ENCODE measurements at places on chromosomes 2 and 18.

GRCh38 chr18:25470062-25470461 is 118.1 kb upstream of the ZNF521 start:
- DNase-seq = no peak

GRCh38 chr2:119649364-119649917 is 29.6 kb upstream of the TMEM177 start:
- peak; percentile 61 for DNase-seq

DNA sequence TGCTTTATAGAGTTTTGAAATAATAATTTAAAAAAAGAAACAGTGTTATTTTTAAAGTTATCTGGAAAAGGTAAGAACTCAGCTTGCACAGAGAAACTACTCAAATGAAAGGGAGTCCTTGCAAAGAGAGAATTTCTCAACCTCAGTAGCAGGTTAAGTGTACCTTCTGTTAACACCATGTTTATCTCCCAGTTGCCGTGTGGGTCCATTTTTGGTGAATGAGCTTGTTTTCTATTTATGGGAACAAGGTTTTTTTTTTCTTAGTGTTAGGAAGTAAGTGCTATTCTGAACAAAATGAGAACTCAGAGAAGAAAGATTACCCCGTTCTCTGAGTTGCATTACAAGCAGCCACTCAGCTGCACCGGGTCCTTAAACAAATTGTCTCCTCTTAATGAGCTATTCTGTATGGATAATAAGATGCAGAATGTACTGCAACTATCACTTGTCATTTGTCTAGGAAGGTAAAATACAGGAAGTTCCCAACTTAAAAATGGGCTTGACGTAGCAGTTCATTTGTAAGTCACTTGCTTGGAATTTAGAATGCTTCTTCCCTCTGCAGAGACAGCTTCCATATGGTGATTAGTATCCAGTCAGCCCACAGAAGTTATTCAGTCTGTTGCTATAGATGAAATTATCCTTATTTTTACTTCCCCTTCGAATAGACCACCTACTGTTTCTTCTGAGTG is 74.9 kb downstream of the LTBP1 start:
- no peak for DNase-seq

- DNase-seq = no peak
Measured at GRCh38 chr2:15863494-15864175, 76.7 kb upstream of the MYCN start.

DNA sequence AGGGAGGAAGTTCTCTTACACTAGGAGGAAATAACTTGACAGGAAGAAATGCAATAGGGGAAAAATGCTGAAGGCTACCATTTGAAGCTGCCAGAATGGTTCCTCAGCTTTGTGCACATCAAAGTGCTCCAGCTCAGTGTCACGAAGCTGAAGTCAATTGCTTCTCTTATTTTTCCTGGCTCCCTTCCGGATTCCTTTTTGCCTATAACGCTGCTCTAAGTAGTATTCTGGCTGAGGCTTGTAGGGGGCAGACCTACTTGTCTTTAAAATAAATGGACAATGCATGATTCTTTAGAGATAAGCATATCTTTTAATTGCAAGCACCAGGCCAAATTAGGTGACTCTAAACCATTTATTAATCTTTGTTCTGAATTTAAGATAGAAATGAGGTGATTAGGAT is 60.3 kb upstream of the SCN1A start:
- DNase-seq = no peak

GRCh38 chr2:96146881-96147592 is 1.8 kb upstream of the DUSP2 start:
- no peak for DNase-seq

DNA sequence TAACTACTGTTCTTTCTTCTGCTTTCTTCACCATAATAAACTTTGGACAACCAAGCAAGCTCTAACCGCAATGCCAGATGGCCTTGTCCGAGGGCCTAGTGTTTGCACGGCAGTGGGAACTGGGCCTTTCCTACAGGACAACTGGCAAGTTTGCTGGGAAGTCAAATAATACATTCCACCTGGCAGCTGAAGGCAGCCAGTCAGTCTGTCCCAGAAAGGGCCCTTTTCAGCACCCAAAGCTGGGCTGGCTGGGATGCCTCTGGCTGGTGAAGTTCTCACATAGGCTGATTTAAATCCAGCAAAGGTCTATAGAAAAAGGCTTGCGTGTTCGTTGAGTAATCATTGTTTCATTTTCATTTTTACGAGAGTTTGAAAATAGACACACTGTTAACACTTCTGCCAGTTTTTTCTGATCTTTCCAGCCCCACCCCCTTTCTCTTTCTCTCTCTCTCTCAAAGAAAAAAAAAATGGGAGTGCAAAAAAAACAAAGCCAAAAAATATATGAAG is 110.0 kb upstream of the EPAS1 start:
- DNase-seq = peak; percentile 42

GRCh38 chr2:7961550-7961949 is 720.3 kb upstream of the ID2 start:
- DNase-seq = no peak

DNA sequence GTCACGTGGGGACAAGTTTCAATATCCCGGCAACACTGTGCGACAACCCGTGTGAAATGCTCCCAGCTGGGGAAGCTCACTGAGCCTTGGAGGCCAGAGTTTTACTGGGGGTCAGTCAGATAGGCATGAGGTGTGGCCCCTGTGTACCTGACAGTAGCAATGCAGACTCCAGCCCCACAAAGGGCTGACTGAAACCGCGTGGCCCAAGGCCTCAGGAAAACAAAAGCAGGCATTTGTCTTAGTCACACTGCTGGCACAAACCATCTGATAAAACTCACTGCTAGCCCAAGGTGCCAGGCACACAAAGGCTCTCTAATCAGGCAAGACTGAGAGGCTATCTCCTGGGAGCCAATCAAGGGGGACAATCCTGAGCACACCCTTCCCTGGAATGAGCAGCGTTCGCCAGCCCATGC is 786.6 kb upstream of the RAB6C start:
- DNase-seq = peak; percentile 52

DNA sequence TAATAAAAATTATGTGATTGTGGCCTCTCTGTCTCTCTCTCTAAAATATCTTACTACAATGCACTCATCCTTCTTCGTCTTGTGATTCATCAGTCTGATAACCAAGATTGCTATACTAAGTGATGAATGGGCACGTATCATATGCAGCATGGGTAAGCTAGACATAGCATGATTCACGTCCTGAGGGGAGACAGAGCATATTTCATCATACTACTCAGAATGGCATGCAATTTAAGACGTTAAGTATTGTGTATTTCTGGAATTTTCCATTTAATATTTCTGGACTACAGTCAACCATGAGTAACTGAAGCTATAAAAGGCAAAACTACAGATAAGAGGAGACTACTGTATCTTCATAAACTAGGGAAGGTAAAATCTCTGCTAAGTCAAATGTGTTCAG is 97.0 kb upstream of the CD226 start:
- no peak for DNase-seq

- DNase-seq = no peak
Measured at GRCh38 chr18:51340332-51340731, 142.9 kb upstream of the MEX3C start.

- no peak for DNase-seq
Measured at GRCh38 chr2:186129767-186130581, 356.1 kb upstream of the ZC3H15 start.

GRCh38 chr18:12302391-12303147 is 5.5 kb upstream of the TUBB6 start:
- no peak for DNase-seq

GRCh38 chr18:55018602-55019001 is 59.3 kb upstream of the CCDC68 start:
- DNase-seq = no peak

DNA sequence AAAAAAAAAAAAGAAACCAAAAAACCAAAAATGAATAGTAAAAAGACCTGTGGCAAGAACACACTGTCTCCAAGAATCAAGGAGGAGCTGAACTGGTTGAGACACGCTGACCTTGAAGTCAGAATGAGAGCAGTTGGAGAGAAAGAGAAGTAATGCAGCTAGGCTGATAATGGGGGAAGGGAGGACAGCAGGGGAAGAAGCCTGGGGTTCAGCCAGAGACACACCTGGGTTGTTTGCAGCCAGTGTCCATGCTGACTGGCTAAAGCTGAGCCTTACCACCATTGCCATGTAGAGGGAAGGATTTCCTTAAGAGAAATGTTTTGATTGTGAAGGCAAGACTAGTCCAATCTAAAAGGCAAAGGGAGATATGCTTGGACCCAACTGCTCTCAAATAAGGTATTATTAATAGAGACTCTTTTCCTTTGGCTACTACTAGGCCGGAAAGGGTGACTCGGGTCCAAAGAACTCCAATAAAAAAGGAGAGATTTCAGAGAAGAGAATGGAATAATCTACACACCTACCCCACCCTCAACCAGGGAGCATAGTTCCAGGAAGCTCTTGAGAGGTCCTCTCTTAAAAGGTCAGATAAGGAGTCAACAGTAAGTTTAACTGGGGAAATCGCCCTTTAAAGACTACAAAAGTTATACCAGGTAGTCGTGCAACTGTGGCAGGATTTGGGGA is 25.2 kb upstream of the REL start:
- DNase-seq = peak; percentile 21

GRCh38 chr2:26725521-26725820 is 32.9 kb downstream of the KCNK3 start:
- DNase-seq = no peak

- peak; percentile 67 for DNase-seq
Measured at GRCh38 chr2:17620280-17620679, 79.8 kb downstream of the VSNL1 start.

DNA sequence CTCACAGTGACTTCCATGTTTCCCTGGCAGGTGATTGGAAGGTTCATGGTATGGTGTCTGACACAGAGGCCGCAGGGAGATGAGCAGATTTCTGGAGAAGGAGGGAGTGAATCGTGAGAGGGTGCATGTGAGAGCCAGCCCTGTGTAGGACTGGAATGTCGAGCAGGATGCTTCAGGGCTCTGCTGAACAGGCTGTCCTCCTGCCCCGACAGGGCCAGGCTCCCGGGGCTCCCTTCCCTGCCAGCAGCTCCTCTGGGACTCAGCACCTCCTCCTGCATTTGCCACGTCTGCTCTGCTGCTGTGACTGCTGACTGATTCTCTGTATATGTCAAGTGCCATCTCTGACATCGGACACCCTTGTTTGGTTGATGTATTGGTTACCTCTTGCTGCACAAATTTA is 38.5 kb upstream of the INHBB start:
- DNase-seq = no peak

DNA sequence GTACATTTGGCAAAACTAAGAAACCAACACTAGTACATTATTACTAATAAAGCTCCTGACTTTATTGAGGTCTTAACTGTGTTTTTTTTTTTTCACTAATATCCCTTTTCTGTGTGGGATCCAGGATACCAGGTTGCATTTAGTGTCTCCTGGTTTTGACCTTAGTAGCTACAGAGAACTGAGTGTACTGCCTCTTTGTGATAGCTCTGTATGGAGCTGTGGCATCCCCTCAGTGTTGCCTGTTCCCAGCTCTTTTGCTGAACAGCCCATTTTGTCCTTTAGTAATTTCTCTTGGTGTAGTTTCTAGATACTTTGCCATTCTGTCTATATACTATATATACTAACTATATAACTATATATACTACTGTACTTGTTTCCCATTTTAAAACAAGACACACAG is 31.6 kb downstream of the KCMF1 start:
- no peak for DNase-seq

DNA sequence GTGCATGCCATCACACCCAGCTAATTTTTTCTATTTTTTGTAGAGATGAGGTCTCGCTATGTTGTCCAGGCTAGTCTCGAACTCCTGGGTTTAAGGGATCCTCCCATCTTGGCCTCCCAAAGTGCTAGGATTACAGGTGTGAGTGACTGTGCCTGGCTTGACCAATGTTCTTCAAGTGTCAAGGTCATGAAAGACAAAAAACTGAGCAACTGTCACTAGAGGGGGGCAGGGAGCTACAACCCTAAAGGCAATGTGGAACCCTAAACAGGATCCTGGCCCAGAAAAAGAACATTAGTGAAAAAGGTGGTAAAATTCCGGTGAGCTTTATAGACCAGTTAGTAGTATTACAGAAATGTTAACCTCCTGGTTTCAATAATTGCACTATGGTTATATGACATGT is 7.3 kb downstream of the MYO5B start:
- no peak for DNase-seq

DNA sequence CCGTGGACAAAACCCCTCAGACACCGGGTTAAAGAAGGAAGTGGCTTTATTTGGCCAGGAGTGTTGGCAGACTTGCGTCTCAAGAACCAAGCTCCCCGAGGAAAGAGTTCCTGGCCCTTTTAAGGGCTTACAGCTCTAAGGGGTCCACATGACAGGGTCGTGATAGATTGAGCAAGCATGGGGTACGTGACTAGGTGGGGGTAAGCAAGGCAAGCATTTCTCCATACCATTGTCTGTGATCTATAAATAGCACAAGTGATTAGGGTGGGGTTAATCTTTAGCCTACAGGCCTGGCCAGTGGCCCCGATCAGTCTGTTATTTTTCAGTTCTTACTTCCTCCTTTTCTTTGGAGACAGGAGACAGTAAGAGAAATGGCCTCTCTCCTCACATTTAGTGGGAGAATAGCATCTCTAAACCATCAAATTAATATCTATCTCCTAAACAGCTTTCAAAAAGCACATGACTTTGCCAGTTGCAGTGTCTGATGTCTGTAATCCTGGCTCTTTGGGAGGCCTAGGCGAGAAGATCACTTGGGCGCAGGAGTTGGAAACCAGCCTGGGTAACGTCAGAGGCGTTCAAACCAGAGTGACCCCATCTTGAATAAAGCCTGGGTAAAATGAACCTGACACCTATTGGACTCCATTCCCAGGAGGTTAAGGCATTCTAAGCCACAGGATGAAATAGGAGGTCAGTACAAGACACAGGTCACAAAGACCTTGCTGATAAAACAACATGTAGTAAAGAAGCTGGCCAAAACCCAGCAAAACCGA is 18.3 kb upstream of the CNOT11 start:
- DNase-seq = no peak

GRCh38 chr2:231228223-231228622 is 29.8 kb downstream of the ARMC9 start:
- DNase-seq = no peak

DNA sequence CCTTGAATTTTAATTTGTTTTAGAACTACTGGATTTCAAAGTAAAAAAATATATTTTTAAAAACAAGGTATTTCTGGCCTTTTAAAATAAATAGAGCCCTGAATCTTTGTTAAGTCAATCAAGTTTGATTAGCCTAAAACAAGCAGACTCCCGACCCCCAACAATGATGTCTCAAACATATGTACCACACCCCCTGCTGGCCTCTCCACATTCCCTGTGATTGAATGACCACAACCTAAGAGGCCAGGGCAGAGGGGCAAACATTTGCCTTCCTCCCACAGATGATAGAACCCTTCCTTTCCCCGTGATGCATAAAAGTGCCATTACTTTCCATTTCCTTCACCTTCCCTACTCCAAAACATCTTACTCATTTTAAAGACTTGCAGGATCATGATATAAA is 130.9 kb downstream of the STK39 start:
- DNase-seq = peak; percentile 60

GRCh38 chr2:30412047-30412683 is 34.9 kb upstream of the LCLAT1 start:
- DNase-seq = peak; percentile 46

GRCh38 chr18:25563346-25563745 is 211.4 kb upstream of the ZNF521 start:
- no peak for DNase-seq

GRCh38 chr2:100753444-100753843 is 66.5 kb upstream of the NPAS2 start:
- DNase-seq = no peak

Measured in testis (tissue), 5 donors.